ENCODE measurements at places on chromosomes 4 and X.

GRCh38 chr4:1902243-1902642 lies 31.1 kb downstream of the NSD2 start:
- DNase-seq, result no peak

- no peak for DNase-seq
Measured at GRCh38 chr4:94407846-94408245, 43.9 kb upstream of the PDLIM5 start.

DNA sequence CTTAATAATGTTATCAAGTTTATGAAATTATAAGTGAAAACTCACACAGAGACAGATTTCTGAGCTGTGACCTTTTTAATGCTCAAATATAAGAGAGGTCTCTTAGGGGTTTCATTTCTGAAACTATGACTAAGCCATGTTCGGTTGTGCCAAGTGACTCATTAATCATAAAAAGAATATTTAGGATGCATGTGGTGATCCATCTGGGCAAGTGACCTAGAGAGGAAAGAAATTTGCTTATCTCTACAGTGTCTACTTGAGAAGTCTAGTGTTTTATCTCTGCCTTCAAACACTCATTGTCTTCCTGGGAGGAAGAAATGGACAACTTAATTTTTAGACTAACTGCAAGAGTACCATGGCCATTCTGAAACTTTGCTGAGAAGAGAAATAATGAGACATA lies 545.3 kb upstream of the GRID2 start:
- DNase-seq, result no peak

DNA sequence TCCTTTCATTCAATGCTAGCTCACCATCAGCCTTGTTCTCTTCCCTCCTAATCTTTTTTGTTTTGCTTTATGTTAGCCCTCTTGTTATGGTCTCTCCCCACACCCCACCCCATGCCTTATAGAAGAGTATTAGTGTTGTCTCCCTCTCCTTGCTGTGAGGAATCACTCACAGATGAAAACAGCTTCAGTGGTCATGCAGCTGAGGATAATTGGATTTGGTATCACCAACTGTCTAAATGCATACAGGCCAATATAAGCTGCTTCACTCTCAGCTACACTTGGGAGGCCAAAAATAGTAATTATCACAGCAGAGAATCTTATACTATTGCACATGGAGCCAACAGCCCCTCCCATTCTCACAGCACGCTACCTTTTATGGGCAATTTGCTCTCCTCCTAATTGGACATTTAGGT lies 494.6 kb upstream of the FAM241A start:
- DNase-seq, result no peak

GRCh38 chr4:42615131-42615763 lies 41.7 kb downstream of the ATP8A1 start:
- DNase-seq, result no peak

DNA sequence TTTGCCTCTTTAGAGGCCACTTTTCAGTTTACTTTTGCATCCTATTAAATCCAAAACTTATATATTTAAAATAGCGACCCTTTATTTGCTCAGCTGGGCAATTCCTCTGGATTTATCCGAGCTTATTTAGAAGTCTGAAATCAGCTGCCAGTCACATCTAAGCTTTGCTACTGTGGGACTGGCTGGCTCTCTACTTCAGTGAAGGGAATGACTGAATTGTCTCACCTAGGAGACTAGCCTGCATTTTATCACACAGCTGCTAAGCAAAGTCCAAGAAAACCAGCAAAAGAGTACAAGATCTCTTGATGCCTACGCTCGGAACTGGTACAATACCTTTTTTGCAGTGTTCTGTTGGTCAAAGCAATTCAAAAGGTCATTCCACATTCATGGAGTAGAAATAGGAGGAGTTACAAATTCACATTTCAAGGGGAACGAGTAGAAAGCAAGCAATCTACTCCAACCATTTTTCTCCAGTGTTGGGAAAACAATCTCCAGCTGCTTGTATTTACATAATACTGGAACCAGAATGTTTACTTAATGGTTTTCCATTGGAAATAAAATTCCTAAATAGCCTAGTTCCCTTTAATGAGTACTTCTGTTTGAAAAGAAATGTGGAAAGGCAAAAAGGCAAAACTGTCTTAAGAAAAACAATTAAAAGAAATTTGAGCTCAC lies 160.2 kb downstream of the MAGEB5 start:
- DNase-seq, result no peak

- DNase-seq, result no peak
Measured at GRCh38 chr4:3313556-3314228, 20.9 kb downstream of the RGS12 start.

- DNase-seq, result no peak
Measured at GRCh38 chr4:3237712-3238560, 11.0 kb upstream of the MSANTD1 start.

DNA sequence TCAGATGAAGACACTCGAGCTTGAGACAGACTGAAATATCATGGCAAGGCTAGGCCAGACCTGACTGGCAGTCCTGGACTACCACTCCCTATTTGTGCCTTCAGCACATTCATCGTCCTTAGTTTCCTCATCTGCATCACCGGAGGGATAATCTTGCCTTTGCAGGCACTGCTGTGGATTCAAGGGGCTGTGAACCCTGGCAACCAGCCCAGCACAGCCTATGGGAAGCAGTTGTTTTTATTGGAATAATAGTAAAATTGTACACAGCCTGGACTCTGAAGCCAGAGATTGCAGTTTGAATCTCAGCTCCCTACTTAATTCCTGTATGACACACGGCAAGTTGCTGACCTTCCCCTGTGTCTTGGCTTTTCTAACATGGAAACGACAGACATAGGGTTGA lies 161.0 kb downstream of the NSUN7 start:
- no peak for DNase-seq

GRCh38 chrX:119726900-119727555 lies 31.4 kb upstream of the SOWAHD start:
- no peak for DNase-seq

DNA sequence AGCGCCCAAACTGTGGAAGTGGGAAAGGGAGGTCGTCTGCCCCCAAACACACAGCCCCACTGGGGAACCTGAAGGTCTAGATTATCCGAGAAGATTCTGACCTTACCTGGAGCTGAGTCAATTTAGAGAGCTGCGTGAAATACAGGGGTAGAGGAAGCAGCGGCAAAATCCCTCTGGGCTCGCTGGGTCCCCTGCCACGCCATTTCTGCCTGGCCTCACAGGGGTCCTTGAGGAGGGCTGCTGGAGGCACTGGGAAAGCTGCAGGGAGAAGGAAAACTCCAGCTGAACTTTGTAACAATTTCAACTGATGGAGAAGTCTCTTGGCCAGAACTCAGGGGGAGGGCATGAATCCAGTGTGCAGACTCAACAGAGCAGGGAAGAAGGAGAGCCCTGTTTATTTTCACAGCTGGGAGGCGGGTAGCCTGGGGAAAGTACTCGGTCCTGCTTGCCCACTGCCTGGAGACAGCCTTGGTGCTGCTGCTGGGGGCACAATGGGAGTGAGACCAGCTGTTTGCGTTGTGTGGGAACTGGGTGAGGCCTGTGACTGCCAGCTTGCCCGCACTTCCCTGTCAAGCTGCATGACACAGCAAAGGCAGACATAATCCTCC lies 93.2 kb upstream of the MAPK10 start:
- no peak for DNase-seq

GRCh38 chr4:85756938-85757337 lies 282.0 kb downstream of the ARHGAP24 start:
- no peak for DNase-seq

- DNase-seq, result no peak
Measured at GRCh38 chr4:10032625-10033024, 11.3 kb upstream of the SLC2A9 start.

GRCh38 chr4:136650541-136651277 lies 881.6 kb downstream of the PCDH18 start:
- DNase-seq, result no peak

GRCh38 chr4:681736-682451 lies 7.1 kb downstream of the SLC49A3 start:
- no peak for DNase-seq

DNA sequence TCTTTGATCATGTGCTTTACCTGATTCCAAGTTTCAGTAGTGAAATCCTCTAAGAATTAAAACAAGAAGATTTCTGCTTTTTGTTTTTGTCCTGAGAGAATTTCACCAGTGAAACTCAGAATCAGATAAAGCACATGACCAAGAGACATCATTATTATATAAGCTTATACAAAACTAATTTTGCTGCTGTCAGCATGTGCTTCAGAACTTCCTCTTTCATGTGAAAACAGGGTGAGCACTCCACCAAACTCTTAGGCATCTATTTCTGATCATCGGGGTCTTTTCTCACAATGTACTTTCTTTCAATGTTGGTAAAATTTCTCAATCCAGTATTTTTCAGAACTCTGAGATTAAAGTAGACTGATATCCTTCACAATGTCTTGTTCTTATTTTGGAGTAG lies 152.1 kb downstream of the SLC39A8 start:
- DNase-seq, result no peak

- no peak for DNase-seq
Measured at GRCh38 chr4:165052627-165053026, 1.0 kb upstream of the TRIM75 start.

- no peak for DNase-seq
Measured at GRCh38 chrX:22338740-22339139, 66.0 kb downstream of the CBLL2 start.

GRCh38 chr4:173415092-173415491 lies 16.2 kb upstream of the SCRG1 start:
- no peak for DNase-seq

DNA sequence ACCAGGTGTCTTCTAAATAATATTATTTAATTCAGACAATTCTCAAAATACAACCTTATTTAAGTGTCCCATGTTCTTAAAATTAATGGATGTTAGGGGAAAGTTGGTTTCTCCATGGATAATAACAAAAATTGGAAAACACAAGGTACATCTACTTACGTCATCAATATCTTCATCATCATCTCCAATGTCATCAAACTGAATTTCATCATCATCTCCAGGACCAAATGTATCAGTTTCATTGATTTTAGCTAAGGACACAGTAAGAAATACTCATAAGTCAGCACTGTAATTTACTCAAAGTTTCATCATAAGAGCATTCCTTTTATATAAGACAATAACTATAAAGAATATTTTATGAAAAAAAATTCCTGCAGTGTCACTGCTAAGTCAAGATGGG lies 11.3 kb downstream of the EIF1AX start:
- no peak for DNase-seq

GRCh38 chr4:534576-535151 lies 35.7 kb downstream of the PIGG start:
- no peak for DNase-seq

DNA sequence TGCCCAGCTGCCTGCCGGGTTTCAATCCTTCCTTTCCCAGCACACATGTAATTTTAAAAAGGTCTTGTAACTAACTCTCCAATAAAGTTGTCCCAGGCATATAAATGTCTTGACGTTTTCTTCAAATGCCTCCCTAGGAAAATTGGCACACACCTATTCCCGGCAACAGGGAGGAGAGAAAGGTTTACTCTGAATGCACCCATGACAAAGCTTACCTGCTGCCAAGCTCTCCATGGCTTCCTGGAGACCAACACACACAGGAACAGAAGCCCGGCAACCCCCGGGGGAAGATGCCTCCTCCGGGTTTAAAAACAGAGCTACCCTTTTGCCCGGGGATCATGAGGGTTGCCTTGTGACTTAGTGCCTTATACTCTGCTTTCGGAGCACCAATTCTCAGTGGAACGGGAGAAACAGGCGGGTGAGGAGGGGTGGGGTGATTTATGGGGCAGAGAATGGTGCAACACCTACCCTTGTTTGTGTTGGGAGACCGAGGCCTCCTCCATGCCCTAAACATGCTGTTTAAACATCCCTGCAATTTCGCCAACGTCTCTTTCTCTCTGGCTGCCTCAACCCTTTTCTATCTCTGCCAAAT lies 4.8 kb upstream of the GYG2 start:
- DNase-seq, result no peak

DNA sequence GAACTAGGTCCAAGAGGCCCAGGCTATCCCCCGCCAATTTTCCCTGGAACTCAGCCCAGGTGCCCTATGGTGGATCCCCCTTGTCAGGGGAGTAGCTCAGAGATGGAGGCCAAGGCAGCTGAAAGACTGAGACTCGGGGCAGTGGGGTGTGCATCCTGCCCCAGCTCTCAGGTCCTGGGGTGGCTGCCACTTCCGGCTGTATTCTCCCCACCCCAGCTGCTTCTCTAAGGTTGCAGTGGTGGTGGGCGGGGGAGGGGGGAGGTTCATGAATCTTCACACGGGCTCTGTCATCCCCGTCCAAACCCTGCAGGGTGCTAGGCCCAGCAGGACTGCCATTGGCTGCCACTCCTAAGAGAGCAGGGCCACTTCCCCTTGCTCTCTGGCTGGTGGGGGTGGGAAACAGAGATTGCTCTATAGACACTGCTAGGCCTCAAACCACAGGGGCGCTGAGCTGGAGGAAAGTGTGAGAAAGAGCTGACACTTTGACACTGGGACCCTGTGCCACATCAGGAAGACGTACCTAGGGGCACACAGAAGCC lies 1.5 kb downstream of the SASH3 start:
- no peak for DNase-seq

DNA sequence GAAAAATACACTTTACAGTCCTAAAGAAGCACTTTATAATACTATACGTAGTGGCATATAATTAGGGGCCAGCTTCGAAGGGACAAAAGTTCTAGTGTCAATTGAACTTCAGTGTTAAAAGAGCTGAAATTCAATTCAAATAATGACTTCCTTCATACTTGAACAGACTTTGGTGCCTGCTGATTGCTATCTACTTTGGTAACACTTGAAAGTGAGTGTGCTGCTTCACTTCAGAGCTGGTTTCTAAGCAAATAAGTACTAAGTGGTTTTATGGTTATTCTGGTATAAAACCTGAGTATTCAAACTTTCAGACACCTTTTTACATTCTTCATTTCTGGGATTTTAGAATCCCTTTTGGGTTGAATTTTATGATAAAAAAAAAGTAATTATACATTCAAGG lies 107.0 kb downstream of the SLC4A4 start:
- no peak for DNase-seq

- no peak for DNase-seq
Measured at GRCh38 chrX:7109838-7110793, 37.4 kb upstream of the STS start.

GRCh38 chr4:84995386-84995785 lies 28.9 kb upstream of the WDFY3 start:
- DNase-seq, result no peak

DNA sequence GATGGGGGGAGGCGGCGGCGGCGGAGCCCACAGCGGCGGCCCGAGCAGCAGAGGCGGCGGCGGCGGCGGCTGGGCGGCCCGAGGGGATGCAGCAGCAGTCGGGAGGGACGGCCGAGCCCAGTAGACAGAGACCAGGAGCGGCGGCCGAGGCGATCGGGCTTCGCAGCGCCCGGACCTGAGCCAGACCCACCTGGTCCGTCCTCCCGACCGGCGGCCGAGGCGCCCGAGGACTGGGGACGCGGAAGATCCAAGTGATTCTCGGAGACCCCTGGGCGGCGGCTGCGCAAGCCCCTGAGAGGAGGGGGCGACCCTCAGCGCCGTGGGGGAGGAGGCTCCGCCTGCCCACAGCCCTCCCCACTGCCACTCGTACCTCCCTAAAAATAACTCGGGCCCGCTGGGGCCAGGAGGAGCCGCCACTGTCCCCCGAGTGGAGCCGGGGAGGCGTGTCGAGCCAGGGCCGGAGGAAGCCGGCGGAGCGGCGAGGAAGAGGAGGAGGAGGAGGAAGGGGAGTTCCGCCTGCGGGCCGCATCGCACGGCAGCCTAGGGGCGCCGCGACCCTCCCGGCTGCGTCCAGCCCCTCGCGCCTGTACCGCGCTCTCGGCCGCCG lies 608 bp downstream of the RAPGEF2 start:
- DNase-seq, result no peak

All from HFF-Myc (cell line).